ENCODE measurements at places on chromosomes 5 and 9.
A peak's percentile ranks its signal among the peaks of the same experiment; 100 is the strongest.

- DNase-seq = no peak
Measured at GRCh38 chr5:123427281-123427680, 4.1 kb upstream of the CEP120 start.

- DNase-seq = peak; percentile 76
Measured at GRCh38 chr5:178130576-178131445, at the start of gene RMND5B. TSS of gene RMND5B (plus strand) at chr5:178131014. CDS start at chr5:178138120, 7,106 bp downstream.

- DNase-seq = no peak
Measured at GRCh38 chr9:27766073-27766835, 193.0 kb upstream of the C9orf72 start.

- no peak for DNase-seq
Measured at GRCh38 chr5:124401476-124402143, 344.8 kb downstream of the ZNF608 start.

DNA sequence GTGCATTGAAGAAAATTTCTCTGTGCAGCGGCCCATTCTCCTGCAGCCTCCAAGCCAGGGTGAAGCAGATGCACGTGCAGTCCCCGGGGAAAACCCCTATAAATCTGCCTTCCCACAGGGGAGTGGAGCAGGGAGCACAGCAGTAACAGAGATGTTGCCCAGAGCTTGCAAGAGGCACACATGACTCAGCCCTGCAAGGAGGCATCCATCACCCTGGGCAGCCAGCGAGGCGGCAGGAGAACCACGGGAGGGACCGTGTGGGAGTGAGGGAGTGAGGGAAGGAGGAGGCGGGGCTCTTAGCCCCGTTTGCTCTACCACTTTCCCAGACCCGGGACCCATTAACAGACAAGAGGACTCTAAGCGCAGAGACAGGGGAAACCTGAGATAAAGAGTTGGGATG, 96.2 kb upstream of the ARAP3 start:
- peak; percentile 70 for DNase-seq

GRCh38 chr5:72633649-72634048, 126.4 kb upstream of the ZNF366 start:
- peak; percentile 10 for DNase-seq

- peak; percentile 82 for DNase-seq
Measured at GRCh38 chr9:110031511-110032173, 176.3 kb downstream of the C9orf152 start.

DNA sequence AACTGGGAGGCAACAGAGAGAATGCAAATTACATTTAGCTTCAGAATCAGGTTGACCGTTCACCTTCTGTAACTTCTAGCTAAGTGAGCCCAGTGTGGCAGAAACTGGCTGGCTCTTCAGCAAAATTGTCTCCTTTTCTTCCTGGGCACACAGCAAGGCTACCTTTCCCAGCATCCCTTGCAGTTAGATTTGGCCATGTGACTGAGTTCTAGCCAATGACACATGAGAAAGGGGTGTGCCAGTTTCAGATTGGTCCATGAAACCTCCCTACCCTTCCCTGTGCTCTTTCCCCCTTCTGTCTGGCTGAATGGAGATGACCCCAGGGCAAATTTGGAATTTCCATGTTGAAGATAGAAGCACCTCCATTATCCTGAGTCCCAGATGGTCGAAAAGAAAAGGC, 72.5 kb upstream of the SMIM23 start:
- no peak for DNase-seq

- peak; percentile 55 for DNase-seq
Measured at GRCh38 chr9:38088006-38088925, 19.2 kb upstream of the SHB start.
